ENCODE measurements at places on chromosomes 4 and X. TPM values are rescaled to one million over a fixed set of nuclear protein-coding genes. Genes with fewer than 3 reads are reported as not detected.

DNA sequence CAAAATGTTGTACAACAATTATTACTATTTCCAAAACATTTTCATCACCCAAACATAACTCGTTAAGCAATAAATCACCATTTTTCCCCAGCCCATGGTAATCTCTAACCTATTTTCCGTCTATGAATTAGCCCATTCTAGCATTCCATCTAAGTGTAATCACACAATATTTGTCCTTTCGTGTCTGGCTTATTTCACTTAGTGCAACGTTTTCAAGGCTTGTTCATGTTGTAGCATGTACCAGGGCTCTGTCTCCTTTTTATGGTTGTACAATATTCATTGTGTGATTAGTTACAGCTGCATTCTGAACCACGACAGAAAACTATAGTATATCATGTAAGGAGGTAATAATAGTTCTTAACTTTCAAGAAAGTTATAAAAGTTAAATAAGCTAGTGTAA lies 656.0 kb upstream of the HS3ST1 start:
- no peak overlapping the region for H3K4me3 ChIP-seq
- H3K36me3 ChIP-seq, result no peaks in the 10 kb centered on the region
- no peak for DNase-seq
- H3K27me3 ChIP-seq, result no peaks in the 10 kb centered on the region

DNA sequence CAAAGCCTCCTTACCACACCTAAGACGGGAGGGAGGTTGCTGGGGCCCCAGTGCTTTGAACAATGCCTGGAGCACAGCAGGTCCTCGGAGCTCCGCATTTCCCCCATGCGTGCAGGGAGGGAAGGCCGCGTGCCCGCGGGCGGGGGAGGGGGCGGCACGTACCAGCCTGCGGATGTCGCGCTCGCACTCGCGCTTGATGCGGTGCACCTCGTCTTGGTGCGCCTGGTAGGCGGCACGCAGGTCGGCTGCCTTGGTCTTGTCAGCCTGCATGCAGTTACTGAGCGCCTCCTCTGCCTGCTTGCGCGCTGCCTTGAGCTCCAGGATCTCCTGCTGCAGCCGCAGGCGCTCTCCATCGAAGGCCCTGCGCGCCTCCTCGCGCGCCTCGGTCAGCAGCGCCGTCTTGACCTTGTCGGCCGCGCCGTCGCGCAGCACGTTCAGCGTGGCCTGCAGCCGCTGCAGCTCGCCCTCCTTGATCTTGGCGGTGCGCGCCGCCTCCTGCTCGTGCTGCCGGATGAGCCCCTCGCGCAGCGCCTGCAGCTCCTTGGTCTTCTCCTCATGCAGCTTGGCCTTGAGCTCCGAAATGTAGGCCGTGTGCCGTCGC lies 87.2 kb upstream of the C4orf50 start:
- no peaks in the 10 kb centered on the region for H3K27me3 ChIP-seq
- H3K4me1 ChIP-seq, result no peaks in the 10 kb centered on the region
- H3K36me3 ChIP-seq, result peaks cover 11% of the 10 kb centered on the region
- no peak overlapping the region for H3K4me3 ChIP-seq
- no peak for DNase-seq

BMP3 gene
- total RNA-seq, result not detected

CYLC1 gene
- not detected for total RNA-seq

POU3F4 gene
- not detected for total RNA-seq

All from activated CD4-positive, alpha-beta T cell treated with anti-CD3 and anti-CD28 coated beads, Interleukin-2, amount 10 ng/mL, durations not matched to agents 7 days and 5 days (primary cell).